Muscle of arm (tissue), 14 donors: ENCODE measurements at places on chromosomes 3 and 15.

DNA sequence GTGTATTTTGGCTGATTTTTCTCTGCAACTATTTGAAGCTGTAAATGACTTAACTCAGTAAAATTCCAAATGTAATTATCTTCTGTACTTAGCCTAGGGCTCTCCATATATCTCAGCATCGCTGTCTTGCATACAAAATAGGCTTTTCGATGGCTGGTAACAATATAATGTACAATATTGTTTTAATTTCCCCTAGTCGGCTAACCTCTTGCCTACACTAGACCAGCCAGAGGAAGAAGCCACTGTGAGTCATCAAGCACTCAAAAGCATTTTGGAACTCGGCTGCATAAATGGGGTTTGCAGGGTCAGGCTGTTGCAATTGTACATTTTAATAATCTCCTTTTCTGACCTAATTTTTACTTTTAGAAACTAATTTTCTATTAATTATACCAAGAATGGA lies 583.8 kb downstream of the FOXP1 start:
- DNase-seq = no peak

DNA sequence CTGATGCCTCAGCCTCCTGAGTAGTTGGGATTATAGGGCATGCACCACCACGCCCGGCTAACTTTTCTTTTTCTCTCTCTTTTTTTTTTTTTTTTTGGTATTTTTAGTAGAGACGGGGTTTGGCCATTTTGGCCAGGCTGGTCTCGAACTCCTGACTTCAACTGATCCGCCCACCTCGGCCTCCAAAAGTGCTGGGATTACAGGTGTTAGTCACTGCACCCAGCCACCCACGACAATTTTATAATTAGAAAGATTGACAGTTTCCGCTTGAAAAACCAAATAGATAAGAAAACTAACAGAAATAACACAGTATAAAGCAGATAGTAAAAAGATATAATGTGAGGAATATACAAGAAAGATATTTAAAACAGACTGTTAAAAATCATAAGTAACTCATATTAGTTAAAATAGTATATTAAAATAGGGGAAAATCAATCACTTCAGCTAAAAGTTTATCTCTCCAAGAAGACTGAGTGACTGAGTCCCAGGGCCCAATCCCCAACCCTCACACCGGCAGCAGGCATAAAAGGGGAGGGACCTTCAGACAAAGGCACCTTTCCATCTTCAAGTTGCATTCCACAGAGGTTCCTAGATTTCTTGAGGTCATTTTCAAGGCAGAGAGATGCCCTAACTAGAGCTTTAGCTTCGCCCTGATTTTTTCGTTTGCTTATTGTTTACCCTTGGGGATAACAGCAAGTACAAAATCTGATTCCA lies 1.4 kb upstream of the WHAMM start:
- no peak for DNase-seq

DNA sequence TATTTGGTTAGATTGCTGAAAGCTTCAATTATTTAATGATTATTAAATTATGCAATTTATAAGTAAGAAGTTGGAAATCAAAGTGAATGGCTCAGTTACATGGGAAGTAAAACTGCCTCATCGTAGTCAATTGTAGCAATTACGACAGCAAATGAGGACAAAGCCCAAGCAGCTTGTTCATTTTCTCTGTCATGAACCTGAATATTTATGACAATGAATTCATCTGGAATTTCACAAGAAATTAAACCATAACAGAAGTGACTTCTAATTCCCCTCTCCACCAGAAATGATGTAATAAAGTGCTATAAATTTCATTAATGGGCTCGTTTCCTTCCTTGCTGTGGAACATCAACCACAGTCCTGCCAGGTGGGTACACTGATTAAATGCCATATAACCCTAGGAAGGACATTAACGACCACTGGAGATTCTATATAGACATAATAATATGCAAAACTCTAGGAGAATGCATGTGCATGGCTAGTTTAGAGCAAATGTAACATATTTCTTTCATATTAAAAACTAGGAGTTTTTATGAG lies 273.8 kb upstream of the DCBLD2 start:
- no peak for DNase-seq

GRCh38 chr15:63857461-63857856 lies 23.7 kb upstream of the HERC1 start:
- no peak for DNase-seq

DNA sequence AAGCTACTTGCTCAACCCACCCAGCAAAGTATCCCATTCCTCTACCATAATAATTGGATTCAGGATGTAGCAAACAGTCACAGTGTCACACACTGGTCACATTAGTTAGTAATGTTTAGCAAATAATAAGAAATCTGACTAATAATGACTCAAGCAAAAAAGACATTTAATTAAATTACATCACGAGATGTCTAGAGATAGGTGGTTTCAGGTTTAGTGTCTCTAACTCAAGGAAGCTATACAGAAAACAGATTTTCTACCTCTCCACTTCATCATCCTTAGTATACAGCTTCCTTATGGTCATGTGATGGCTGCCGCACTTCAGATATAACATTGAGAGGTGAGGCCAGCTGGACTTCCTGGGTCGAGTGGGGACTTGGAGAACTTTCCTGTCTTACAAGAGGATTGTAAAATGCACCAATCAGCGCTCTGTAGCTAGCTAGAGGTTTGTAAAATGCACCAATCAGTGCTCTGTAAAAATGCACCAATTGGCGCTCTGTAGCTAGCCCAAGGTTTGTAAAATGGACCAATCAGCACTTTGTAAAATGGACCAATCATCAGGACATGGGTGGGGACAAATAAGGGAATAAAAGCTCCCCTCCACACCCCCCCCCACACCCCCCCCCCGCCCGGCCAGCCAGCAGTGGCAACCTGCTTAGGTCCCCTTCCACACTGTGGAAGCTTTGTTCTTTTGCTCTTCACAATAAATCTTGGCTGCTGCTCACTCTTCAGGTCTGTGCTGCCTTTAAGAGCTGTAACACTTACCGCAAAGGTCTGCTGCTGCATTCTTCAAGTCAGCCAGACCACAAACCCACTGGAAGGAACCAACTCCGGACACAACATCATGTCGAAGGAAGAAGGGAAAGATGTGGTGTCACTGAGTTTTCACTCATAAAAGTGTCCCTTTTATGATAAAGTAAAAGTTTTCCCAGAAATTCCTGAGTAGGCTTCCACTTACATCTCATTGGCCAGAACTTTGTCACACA lies 24.9 kb upstream of the ARPIN start:
- no peak for DNase-seq

DNA sequence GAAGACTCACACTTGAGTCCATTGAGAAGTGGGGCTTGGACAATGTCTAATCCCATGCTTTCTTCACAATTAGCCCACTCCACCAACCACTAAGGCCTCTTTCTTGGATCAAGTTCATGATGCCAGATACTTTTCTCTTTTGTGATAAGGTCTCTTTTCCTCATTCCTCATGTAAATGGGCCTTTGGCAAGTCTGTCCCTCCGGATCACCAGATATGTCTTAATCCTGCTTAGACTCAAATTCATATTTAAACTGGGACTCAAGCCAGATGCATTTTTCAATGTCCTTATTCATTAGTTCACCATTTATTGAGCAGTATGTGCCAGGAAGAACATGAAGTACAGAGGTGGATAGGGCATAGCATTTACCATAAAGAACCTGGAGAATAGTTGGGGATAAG lies 671.1 kb downstream of the TBL1XR1 start:
- DNase-seq = no peak

DNA sequence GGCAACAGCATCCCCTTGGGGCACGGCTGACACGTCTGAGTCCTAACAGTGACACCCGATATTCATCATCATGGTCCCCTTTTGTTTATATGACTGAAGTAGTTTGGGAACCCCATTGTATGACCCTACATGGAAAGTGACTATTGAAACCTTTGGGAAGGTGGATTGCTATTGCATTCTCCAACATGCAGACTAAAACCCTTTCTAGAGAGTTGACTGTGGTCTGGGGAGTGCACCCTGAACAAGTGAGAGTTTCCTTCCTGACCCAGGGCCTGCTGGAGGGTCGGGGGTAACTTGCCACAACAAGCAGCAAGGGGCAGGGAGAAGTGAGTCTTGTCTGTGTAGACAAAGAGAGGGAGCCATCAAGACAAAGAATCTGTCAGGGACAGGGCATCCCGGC lies 54.4 kb downstream of the ISG20 start:
- DNase-seq = no peak
